ENCODE measurements at places on chromosomes 2 and 18. TPM values are rescaled to one million over a fixed set of nuclear protein-coding genes. Genes with fewer than 3 reads are reported as not detected.

RBM45 gene
- 19.2 TPM for total RNA-seq

GRCh38 chr2:22952656-22953225 is 432.2 kb upstream of the KLHL29 start:
- DNase-seq: no peak

NT5DC4 gene
- not detected for total RNA-seq

UNC80 gene
- 0.18 TPM for total RNA-seq

GRCh38 chr2:98708396-98709186 is 22.3 kb downstream of the MGAT4A start:
- DNase-seq: no peak

DNA sequence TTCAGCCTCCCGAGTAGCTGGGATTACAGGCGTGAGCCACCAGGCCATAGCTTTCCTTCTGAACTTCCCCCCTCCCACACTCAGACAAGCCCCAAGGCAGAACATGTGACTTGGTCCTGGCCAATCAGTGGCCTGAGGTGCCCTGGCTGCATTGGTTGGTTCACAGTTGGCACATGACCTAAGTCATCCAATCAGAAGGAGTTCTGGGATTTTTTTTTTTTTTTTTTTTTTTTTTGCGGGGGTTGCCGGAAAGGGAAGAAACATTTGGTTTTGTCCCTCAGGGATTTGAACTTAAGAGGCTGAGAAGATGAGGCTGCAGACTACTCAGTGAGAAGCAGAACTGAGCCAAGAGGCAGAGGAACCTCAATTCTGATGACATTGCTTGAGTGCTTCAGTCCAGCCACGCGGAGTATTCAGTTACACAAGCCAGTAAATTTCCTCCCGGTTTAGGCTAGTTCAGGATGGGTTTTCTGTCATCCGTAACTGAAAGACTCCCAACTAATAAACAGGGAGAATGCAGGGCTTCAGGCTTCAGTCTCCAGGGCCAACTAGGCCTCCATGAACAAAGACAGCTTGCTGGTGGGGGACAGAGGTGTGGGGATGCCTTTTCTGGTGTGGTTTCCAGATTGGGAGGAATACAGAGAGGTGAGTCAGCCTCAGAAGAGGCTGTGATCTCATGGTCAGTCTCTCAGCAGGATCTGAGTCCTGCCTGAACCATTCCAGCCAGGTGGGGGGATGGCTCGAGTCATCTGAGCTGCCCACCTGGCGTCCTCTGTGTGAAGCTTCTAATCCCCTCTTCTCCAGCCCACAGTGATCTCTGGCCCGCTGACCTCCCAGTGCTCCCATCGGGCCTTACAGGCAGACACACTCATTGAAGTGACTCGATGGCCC is 9.2 kb downstream of the PTMA start:
- DNase-seq: peak; percentile 41

DNA sequence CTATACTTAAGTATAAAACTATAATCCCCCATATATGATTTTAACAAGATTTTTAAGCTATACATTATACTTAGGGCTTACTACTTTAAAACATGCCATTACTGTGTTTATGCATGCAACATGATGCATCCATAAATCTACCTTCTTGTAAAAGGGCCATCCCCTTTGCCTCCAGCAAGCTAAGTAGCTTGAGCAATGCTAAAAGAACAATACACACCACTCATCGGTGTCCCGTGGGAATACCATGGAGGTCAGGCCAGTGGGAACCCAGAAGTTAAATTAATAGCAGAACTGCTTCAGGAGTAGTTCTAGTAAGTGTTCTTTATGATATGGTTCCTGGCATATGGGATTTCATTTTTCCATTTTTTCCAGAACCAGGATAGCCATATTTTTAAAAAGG is 37.8 kb downstream of the SH3RF3 start:
- no peak for DNase-seq

GRCh38 chr2:73111073-73112025 is 1.4 kb downstream of the RAB11FIP5 start:
- DNase-seq: no peak

- DNase-seq: no peak
Observed at GRCh38 chr18:35703043-35703688, 121.6 kb downstream of the GALNT1 start.

GALNT14 gene
- total RNA-seq: 7.0 TPM

GRCh38 chr18:43158381-43158780 is 42.9 kb upstream of the RIT2 start:
- no peak for DNase-seq

All from ureter (tissue), 1 donor.